Cerebellar nuclear complex (tissue), 1 donor: ENCODE measurements at places on chromosomes 2 and 18.

DNA sequence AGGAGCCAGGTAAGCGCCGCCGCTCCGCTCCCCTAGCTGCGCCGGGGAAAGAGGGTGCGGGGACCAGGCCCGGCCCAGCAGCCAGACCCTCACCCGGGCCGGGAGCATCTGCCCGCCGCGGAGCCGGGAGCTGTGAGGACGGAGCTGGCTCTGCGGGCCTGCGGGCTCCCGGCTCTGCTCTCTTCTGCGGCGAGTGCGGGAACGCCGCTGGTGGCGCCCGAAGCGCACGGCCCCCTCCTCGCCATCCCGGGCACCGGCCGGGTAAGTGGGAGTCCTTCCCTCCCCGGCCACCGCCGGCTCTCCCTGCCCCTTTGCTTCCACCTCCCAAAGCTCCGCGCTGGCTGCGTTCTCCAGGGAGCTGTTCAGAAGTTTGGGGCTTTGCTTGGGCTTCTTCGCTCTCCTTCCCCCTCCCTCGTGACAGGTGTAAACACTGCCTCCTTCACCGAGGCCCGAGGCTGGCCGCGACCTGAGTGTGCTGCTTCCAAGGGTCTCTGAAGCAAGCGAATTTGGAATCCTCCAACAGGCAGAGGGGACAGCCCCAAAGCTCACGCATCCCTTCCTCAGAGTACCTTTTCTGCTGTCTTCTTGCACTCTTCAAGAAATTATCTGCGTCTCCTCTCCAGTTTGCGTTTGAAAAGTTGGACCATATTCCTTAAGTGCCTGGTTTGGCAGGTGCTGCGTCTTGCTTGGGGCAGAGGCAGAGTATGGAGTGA lies 632 bp downstream of the AFTPH start:
- DNase-seq: no peak

DNA sequence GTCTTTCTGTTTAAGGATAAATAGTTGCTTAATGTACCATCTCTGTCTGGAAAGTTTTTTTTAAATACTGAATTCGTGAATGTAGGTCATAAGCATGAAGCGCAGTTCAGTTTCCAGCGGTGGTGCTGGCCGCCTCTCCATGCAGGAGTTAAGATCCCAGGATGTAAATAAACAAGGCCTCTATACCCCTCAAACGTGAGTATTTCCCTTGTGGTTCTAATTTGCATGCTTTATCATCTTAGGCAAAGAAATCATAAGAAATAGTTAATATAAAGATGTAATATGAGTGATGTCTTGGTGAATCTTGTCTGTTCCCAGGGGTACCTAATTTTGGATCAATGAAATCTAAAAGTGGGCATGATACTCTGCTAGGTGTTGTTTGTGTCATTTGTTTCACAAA lies 1.5 kb downstream of the NDC80 start:
- no peak for DNase-seq

DNA sequence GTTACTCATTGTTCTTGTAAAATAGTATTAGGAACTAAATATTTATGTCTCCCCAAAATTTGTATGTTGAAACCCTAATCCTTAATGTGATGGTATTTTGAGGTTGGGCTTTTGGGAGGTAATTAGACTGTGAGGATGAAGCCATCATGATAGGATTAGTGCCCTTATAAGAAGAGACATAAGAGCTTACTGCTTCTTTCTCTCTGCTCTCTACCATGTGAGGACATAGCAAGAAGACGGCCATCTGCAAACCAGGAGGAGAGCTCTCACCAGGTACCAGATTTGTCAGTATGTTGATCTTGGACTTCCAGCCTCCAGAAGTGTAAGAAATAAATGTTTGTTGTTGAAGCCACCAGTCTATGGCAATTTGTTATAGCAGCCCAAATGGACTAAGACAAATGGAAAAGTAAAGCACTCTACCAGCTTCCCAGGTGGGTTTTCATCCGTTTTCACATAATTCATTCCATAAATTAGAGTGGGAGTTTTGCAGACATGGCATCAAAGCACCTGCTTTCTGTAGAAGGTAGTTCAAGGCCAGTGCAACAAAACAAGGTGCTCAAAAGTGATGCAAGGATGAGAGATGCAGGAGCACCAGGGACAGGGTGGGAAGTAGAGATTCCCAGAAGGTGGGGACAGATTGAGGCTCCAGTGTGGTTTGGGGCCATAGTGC lies 70.7 kb downstream of the MYCN start:
- DNase-seq: no peak

- no peak for DNase-seq
These were observed 56.4 kb downstream of the DCDC2C start for GRCh38 chr2:3759761-3760160.

DNA sequence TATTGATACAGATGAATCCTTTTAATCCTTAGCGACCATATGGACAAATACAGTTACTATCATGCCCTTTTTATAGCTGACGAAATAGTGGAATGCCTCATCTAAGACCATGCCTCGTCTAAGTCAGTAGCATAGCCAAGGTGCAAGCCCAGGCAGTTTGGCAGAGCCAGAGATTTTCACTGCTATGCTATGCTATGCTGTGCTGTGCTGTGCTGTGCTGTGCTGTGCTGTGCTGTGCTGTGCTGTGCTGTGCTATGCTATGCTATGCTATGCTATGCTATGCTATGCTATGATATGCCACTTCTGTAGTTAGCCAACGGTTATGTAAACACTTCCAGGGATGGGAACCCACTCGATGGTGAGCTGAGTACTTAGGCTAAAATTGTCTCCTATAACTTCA lies 91.6 kb upstream of the MAP4K3 start:
- DNase-seq: no peak

- DNase-seq: no peak
These were observed 145.0 kb downstream of the HDAC4 start for GRCh38 chr2:239255628-239256349.

GRCh38 chr2:221554769-221555493 lies 17.2 kb downstream of the EPHA4 start:
- no peak for DNase-seq

GRCh38 chr2:230362030-230362691 lies 35.2 kb downstream of the SP140L start:
- DNase-seq: no peak

GRCh38 chr2:206982360-206982955 lies 43.1 kb downstream of the CPO start:
- no peak for DNase-seq

- DNase-seq: no peak
These were observed 64.4 kb downstream of the ACTR2 start for GRCh38 chr2:65292106-65292400.

GRCh38 chr2:141522048-141522447 lies 608.8 kb downstream of the LRP1B start:
- peak; percentile 19 for DNase-seq

DNA sequence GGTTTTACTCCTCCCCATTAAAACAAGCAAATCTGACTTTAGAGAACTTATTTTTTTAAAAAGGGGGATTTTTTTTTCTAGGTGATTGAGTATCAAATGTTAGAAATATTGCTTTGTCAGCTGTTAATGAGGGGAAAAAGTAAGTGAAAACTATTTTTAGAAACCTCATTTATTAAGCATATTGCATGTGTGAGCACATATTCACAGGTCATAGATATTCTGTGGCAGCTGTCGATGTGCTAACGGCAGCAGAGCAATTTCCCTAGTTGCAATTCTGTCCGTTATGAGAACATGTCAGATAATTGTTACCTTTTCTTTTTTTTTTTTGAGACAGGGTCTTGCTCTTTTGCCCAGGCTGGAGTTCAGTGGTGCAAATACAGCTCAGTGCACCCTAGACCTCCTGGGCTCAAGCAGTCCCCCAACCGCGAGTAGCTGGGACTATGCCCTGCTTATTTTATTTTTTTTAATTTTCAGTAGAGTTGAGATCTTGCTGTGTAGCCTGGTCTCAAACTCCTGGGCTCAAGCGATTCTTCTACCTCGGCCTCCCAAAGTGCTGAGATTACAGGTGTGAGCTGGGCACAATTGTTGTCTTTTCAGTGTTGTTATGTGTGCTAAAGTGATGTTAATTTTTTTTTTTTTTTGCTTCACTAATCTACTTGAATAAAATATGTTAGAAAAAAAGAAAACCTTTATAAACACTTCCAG lies 69.8 kb downstream of the MTA3 start:
- no peak for DNase-seq
